ENCODE measurements at places on chromosomes 3 and 15.

- no peak for DNase-seq
Measured at GRCh38 chr3:17094551-17094950, 209.8 kb downstream of the PLCL2 start.

DNA sequence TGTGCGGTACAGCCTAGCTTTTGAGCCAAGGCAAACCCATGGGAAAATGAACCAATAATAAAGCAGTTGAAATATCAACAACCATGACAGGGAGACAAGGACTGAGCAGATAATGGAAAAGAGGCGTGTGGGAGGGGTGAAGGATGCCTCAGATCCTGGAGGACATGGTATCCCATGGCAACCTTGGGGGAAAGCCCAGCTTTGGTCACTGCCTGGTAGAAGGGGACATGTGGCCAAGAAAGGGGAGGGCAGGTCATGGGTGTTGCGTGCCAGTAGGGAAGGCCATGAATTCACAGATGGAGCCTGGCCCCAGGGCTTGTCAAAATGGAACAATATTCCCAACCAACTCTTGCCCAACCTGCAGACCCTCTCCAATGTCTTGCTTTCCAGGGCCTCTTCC lies 140.5 kb upstream of the SMAD3 start:
- no peak for DNase-seq

- DNase-seq = peak; percentile 66
Measured at GRCh38 chr15:29674661-29675533, 147.4 kb downstream of the TJP1 start.

DNA sequence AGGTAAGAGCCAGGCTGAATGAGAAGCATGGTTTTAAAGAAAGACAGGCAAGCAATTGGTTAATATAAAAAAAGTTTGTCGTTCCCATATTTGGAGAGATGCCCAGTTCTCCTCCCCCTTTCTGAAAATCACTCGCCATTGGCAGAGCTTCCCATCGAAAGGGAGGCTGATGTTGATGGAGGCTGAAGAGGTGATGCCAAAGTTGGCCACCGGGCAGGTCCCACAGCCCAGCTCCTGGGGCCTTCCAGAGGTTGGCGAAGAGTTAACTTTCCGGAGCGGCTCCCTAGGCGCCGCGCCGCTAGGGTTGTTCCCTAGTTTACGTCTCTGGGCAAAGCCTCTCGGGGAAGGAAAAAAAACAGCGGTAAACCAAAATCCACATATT lies 793 bp downstream of the PCOLCE2 start:
- peak; percentile 66 for DNase-seq

- DNase-seq = no peak
Measured at GRCh38 chr3:149435996-149436885, 38.3 kb upstream of the TM4SF4 start.

- no peak for DNase-seq
Measured at GRCh38 chr3:169861871-169862270, 7.9 kb downstream of the LRRC31 start.

DNA sequence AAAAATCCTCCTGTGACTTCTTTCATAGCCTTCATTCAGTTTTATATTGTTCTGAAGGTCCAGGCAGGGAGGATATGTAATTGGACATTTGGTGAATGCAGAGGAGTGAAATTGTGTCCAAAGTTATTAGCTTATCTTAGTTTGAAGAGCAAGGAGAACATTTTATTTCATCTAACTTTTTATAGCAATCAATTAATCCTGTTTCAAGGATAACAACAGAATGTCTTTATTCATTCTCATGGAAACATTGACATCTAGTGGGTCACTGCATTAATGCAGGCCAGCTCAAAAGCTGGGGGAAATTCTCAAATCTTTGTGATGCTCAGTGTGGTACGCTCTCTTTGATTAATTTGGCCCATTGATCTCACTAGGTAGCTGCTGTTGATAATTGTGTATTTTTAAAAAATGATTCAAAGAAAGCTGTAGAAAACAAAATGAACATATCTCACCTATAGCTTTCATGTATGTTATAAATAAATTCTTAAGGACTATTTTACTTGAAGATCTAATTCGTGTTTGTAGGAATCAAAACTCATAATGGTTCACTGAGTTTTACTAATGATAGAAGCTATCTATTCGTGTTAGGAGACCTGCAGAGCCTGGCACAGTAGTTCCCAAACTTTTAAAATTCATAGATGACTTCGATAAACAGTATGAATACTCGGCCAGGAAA lies 150.8 kb upstream of the KCNMB2 start:
- DNase-seq = no peak

DNA sequence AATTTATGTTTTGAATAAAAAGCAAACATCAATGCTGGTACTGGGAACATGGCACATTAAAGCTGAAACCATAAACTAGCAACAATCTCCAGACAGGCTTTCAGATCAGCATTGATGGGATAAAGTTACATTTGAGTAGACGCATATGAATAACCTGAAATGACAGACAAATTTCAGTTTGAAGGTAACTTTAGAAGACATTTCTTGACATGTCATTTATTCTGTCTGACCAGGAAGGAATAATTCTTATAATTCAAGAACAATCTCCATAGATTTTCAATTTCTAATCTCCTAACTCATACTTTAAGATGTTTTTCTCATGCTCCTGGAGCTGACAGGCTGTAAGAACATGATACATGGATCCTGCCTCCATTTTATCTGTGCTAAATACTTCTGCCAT lies 69.8 kb downstream of the PLCH1 start:
- no peak for DNase-seq

- no peak for DNase-seq
Measured at GRCh38 chr3:65376426-65376825, 662.3 kb downstream of the MAGI1 start.

GRCh38 chr3:42050126-42050525 lies 41.0 kb upstream of the TRAK1 start:
- no peak for DNase-seq

DNA sequence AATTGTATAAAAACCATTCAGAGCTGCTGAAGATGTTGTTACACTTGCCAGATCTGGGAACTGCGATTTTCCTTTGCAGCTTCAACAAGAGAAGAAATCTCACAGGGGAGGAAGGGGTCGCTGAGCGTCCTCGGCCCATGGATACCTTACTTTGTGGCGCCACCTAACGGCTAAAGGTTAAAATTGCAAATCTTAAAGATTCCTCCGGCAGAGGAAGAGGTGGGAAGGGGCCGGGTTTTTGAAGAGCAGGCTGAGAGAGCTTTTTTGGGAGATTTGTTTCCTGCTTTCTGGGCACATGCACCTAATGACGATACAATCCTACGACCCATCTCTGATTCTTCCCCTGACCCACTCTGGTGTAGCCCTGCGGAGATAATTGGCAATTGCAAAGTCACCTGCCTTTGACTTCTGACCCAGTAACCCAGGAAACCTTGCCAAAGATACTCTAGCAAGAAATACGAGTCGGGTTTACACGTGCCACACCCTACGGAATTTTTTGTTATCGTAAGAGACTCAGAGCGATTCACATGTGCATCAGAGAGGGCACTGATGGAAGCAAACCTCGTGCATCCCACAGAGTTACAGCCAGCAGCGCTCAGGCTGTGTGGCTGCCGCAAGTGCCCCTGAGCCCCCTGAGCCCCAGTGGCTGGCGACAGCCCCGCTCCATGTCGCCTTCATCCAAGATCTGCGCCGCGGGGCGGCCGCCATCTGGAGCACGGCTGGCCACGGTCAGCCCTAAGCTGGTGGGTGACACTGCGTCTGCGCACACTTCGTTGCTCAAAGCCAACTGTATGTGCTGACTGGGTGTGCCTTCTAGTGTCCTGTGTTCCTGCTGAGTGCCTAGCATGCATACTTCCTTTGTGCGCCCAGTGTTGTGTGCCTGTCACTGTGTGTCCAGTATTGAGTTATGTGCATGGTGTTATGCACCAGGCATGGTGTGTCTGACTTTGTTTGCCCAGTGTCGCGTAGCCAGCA lies 55.2 kb upstream of the CHRNA7 start:
- peak; percentile 17 for DNase-seq

GRCh38 chr3:18752273-18752934 lies 327.3 kb upstream of the SATB1 start:
- no peak for DNase-seq

Measured in HuH-7.5 (cell line).